PC-9 (cell line): ENCODE measurements at places on chromosomes 4 and X. TPM values are rescaled to one million over a fixed set of nuclear protein-coding genes. Genes with fewer than 3 reads are reported as not detected.

The CYSLTR1 gene
- not detected in 2 replicates for total RNA-seq

GRCh38 chrX:13843150-13843721, 26.3 kb upstream of the GPM6B start:
- DNase-seq: no peak

DNA sequence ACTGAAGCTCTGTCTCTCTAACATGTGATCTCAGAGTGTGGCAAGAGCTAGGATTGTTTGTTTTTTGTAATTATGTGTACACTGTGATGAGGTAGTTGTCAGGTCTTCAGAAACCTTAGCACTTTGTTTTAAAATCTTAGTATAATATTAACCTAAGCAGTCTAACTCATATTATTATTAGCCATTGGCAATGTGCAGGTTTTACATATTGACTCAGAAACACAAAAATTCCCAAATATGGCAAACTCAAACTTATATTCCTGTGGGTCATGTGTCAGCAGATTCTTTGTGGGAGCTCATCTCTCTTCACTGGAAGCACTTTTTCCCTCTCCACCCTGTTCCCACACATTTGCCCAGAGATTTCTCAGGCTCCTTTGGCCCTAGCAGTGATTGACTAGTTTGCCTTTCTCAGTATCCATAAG, 8.2 kb upstream of the PWWP3B start:
- no peak for DNase-seq

DNA sequence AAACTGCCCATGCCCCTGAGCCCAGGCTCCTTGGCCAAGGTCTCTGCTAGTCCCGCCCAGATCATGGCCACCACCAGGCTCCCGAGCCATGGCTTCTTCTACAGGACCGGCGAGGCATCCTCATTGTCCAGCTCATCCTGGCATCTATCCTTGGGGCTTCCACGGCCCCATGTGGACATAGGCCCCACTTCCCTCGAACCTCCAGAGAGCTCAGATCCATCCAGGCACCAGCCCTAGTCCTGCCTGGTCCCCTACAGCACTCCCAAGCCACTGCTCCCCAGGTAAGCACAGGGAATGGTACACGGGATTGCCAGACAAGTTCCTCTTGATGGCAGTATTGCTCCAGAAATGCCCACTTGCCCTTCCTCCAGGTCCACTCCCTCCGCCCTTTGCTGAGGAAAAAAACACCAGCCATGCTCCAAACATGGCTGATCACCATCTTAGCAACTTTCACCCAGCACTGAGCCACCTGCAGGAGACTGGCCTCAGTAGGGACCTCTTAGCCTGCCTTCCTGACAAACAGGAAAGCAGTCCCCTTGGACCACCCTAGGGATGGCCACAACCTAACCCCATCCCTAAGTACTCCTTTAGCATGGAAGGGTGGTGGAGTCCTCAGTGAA, 272.1 kb upstream of the AGTR2 start:
- DNase-seq: peak; percentile 68

DNA sequence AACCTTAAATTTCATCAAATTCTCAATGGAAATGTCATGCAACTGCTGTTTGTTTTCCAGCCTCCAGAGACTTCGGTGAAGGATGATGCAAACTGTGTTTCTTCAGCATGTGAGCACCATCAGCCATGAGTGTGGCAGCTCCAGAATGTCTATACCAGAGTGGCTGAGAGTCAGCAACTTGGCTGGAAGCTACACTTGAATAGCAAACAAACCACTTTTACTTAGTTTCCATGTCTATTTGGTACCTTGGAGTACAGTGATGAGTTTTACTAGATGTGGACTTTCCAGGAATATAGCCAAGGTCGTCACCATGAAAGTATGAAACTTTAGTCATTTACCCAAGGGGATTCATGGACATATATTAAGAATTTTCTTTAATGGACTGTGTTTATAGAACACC, 4.3 kb upstream of the IL21 start:
- no peak for DNase-seq

- DNase-seq: peak; percentile 92
These were observed 345.1 kb upstream of the KLF3 start for GRCh38 chr4:38318737-38319455.

GRCh38 chr4:109248322-109248900, 54.0 kb downstream of the COL25A1 start:
- no peak for DNase-seq

GRCh38 chr4:52555356-52555716, 103.8 kb downstream of the USP46 start:
- no peak for DNase-seq

DNA sequence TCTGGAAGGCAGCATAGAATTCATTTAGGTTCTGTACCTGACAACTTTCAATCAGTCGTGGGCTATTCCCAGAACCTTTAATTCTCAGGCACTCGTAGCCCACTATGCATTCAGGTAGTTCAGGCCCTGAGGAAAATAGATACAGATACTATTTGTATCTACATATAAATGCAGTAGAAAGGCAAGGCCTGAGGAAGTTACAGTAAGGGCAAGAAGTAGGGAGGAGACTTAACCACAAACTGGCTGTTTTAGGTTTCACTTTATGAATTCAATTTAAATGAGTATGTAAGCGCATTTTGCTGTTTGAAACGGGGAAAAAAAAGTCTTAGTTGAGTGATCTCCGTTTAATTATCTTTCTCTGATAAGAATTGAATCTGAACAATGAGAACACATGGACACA, 529.4 kb upstream of the ATOH1 start:
- no peak for DNase-seq

The FATE1 gene
- total RNA-seq: not detected in 2 replicates

DNA sequence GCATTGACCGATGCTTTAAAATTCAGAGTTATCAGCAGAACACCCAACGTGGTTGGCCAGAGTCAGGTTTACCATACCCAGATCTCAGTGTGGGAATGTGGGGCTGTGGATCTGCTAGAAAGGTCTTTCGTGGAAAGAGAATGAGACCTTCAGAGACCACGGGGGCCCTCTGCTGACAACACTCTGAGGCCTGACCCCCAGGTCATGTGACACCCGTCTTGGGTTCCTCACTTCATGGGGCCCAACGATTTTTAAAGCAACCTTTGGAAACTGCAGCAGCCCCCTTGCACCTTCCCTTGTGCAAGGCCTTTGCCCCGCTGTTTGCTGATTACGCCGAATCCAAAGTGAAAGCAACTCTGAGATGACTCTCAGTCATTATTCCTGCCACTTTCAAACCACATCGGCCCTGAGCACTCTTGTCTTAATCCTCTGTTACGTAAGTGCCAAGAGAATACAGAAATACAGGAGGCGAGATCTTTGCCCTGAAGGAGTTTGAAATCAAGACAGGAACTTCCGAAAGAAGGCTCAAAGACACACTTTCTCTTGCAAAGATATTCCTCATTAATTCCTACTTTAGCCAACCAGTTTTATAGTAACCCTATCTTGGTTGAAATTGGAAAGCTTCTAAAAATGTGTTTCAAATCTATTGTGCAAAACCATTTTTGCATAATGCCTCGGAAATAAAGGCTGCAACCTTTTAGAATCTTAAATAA, 88.3 kb downstream of the EVC2 start:
- no peak for DNase-seq

DNA sequence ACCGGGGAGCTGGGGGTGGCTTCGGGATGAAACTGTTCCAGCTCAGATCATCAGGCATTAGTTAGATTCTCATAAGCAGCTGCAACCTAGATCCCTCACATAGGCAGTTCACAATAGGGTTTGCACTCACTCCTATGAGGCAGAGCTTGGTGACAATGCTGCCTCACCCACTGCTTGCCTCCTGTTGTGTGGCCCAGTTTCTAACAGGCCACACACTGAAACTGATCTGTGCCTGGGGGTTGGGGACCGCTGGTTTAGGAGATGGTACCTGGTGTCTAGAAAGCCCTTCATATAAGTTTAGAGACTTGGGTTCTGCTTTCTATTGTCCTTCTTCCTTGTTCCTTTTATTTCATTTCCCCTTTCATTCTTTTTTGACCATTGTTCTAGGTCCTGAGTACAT, 234.2 kb downstream of the FRAS1 start:
- DNase-seq: no peak

- DNase-seq: no peak
These were observed 232.3 kb upstream of the RPS6KA3 start for GRCh38 chrX:20498851-20499635.

DNA sequence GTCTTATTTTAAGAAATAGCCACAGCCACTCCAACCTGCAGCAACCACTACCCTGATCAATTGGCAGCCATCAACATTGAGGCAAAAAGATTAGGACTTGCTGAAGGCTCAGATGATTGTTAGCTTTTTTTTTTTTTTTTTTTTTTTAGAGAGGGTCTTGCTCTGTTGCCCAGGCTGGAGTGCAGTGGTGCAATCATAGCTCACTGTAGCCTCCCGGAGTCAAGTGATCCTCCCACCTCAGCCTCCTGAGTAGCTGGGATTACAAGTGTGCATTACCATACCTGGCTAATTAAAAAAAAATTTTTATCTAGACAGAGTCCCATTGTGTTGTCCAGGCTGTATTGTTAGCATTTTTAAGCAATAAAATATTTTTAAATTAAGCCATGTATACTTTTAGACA, 26.5 kb downstream of the RHOH start:
- no peak for DNase-seq

GRCh38 chrX:39631276-39632229, 466.2 kb downstream of the BCOR start:
- no peak for DNase-seq
